ENCODE measurements at places on chromosomes 12 and 14.

GRCh38 chr12:123602651-123603195 is 824 bp downstream of the DDX55 start:
- DNase-seq = no peak

DNA sequence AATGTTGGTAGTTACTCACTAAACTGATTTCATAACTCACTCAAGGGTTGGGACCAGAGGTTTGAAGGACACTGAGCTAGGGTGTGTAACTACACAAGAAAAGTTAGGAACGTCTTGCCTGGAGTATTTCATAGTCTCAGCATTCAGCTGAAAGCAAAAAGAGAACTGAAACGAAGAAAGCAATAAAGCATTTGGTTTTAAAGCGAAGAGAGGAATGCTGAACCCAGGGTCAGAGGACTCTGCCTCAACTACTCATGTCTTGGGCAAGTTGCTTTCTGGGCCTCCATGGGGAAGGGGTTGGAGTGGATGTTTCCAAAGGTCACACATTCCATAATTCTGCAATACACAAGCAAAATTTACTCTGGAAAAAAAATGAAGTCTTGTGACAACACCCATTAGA is 1.4 kb downstream of the GNS start:
- DNase-seq = no peak

DNA sequence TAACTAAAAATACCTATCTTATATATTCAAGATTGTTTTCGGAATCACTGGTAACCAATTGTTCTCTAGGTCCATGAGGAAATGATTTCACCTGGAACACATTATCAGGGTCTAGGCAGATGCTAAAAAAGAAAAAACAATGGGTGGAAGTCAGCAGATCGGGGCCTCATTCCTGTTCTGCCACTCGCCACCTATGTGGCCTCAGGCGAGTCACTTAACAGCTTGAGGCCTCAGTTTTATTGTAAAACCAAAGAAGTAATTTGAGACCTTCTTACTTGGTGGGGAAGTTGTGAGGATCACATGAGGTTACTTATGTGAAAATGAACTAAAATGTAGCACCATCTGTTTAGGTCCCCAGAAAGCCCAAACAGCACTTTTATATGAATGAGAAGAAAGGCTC is 6.2 kb upstream of the RNASE10 start:
- DNase-seq = no peak

DNA sequence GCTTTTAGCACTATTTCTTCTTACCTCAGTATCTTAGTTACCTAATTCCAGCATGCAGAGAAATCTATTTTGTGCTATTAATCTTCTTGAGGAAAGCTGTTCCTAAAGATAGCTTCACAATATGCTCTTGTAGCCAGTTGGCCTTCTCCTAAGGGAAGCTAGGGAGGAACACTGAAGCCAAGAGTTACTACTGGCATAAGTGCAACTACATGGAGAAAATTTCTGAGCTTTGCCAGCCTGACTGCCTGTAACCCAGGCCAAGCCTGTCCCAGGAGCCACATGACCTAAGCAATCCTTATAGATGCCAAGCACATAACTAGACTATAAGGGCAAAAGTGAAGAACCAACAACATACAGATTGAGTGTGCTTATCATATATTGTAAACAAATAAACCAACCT is 890.2 kb downstream of the FLRT2 start:
- no peak for DNase-seq

DNA sequence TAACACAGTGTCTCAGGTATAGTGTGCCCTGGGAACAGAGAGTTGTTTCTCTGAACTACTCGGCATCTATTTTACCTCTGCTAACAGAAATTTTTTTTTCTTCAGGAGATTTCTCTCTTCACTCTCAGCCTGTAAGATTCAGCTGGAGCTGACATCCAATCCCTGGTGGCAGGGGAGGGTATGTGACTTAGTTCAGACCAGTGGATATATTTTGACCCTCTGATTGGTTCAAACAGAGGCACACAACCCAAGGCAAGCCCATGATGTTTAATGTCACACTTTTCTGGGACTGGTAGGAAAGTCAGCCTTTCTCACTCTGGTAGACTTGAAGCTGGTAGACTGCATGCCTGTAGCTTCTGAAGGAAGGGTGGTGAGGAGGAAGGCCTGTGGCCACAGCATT is 147.9 kb downstream of the HMGA2 start:
- no peak for DNase-seq

- DNase-seq = no peak
These were observed 953 bp upstream of the DCAF5 start for GRCh38 chr14:69153873-69154270.

GRCh38 chr14:105939810-105940508 is 413.6 kb downstream of the TMEM121 start:
- no peak for DNase-seq

- DNase-seq = no peak
These were observed 35.6 kb upstream of the CMKLR1 start for GRCh38 chr12:108374596-108375320.

GRCh38 chr14:75486318-75486717 is 36.0 kb upstream of the BATF start:
- DNase-seq = no peak

- no peak for DNase-seq
These were observed 6.1 kb upstream of the CD9 start for GRCh38 chr12:6193853-6194815.

DNA sequence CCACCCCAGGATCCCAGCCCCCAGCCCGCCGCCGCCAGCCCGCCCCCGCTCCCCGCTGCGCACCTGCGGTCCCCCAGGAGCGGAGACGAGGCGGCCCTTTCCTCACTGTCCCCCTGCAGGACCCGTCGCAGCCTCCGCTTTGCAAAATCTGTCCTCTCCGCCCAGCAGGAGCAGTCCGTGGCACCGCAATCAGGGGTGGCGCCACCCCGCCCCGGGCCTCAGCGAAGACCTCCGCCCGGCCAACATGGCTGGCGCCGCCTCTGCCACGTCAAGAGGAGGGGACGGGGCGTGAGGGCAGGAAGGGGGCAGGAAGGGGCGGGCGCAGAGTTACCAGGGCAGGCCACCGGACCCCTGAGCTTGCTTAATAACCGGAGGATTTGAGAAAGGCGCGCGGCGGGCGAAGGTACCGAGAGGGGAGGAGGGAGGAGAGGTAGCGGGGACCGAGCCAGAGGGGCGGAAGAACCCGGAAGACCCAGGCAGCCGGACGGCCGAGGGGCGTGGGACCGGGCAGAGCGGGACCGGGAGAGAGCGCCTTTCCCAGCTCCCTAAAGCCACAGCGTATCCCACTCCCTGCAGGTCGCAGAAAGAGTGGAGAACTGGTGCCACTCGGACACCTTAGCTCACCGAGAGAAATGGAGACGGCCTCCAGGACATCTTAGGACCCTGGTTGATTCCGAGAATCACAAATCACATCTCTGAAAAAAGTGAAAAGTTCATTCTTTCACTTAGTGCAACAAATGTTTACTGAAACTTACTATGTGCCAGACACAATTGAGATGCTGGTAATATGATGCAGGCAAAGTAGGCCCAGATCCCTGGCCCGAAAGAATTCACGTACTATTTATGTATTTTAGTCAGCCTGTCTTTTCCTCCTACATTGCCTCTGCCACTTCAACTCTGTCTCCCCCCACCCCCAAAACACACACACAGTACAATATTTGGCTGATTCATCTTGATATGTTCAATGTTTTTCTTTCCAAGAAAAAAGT is at the start of gene SEC23A:
Gene SEC23A (minus strand): TSS at position 267 of the 989 bp plus-strand sequence. CDS start 7,117 bp downstream, outside the sequence.
- peak; percentile 74 for DNase-seq

DNA sequence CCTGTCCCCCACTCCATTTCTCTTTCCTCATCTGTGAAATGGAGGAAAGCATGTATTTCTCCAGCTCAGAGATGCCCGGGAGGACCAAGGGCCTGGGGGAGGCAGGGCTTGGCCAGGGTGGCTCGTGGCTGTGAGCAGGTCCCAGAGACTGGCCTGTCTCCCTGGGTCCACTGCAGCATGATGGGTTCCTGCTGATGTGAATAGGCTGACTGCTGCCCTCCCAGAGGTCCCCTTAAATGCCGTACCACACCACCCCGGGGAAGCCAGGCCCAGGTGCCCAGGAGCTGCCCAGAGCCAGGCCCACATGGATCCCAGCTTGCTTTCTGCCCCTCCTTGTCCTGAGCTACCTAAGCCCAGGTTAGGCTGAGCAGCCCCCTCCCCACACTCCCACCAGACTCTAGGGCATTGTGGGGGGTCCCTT is 158.2 kb upstream of the C14orf180 start:
- no peak for DNase-seq

DNA sequence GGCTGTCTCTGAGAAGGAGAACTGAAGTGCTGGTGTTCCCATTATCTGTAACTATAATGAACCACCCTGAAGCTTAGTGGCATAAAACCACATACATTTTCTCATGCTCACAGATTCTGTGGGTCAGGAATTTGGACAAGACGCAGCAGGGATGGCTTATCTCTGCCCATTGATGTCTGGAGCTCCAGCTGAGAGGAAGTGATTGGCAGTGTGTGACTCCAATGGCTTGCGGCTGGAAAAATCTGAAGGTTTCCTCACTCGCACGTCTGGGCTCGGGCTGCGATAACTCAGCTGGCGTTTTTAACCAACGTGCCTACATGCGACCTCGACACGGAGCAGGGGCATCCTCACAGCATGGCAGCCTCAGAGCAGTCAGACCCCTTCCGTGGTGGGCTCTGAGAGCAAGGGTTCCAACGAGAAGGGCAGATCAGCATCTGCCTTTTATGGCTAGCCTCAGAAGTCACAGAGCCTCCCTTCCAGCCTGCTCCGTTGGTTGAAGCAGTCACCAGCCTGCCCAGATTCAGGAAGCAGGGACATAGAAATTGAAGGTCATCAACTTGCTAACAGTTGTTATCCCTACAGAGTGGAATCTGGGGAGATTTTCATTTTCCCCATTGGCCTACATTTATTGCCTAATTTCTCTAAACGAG is 143.3 kb upstream of the BCL2L14 start:
- no peak for DNase-seq

DNA sequence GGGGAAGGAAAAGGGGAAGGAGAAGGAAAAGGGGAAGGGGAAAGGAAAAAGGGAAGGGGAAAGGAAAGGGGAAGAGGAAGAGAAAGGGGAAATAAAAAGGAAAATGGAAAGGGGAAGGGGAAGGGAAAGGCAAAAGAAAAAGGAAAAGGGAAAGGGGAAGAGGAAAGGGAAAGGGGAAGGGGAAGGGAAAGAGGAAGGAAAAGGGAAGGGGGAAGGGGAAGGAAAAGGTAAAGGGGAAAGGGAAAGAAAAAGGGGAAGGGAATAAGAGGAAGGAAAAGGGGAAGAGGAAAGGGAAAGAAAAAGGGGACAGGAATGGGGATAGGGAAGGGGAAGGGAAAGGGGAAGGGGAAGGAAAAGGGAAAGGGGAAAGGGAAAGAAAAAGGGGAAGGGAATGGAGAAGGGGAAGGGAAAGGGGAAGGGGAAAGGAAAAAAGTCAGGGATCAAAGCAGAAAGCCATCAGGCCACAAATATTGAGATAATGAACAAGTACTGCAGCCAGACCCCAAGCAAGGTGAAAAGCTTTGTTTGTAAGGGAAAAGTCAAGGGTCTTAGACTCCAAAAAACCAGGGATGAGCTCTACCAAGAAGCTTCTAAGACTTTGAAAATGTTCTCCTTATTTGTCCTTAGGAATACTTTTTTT is 20.0 kb downstream of the DICER1 start:
- DNase-seq = no peak

DNA sequence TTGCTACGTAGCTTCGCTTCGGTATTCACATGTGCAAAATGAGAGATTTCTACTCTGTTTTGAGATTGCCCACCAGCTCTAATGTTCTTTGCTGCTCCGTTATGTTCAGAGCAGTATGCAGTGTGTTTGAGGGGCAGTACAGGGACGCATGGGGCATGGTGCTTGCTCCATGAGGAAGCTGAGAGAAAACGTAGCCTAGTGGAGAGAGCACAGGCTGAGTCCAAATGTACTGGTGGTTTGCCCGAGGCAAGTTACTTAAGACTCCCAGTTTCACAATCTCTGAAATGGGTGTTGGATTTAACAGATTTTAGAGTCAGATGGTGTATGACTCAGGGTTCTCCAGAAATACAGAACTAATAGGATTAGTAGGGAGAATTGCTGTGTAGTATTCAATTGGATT is 310.5 kb downstream of the ETNK1 start:
- no peak for DNase-seq

DNA sequence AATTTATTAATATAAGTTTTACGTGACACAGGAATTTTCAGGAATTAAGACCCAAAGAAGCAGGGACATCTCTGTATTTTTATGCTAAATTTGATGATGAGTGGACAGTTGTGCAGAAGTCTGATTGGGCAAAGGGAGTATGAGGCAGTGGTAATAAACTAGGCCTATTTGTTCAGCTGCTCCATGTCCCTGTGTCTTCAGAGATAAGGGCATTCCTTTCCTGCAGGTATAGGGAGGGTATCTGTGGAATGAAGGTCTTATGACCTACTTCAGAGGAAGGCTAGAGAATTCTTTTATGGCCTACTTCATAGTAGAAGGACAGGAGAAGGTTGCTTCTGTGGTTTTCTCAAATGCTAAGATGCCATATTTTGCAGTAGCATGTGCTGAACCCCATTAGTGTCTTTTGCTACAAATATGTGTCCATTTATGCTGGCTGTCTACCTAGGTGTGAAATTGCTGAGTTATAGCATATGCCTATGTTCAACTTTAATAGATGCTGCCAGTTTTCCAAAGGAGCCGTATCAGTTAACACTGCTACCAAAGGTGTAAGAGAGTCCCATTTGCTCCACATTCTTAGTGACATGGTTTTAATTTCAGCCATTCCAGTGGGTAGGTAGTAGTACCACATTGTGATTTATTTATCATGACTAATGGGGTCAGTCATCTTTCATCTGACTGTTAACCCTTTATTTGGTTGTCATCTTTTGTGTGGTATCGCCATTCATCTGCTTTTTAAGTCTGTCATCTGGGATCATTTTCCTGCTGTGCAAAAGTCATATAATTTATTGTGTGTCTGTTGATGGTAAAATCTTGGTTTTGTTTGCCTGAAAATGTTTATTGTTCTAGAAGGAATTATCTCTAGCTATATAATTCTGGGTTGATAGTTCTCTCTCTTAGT is 410.7 kb upstream of the RGS6 start:
- no peak for DNase-seq

- DNase-seq = no peak
These were observed 5.3 kb downstream of the KRT7 start for GRCh38 chr12:52238207-52238840.

GRCh38 chr14:54857830-54858269 is 44.8 kb downstream of the GCH1 start:
- DNase-seq = no peak

- no peak for DNase-seq
These were observed 38.0 kb downstream of the ABCD2 start for GRCh38 chr12:39581592-39581991.

GRCh38 chr14:102927346-102927877 is 4.9 kb downstream of the AMN start:
- no peak for DNase-seq

DNA sequence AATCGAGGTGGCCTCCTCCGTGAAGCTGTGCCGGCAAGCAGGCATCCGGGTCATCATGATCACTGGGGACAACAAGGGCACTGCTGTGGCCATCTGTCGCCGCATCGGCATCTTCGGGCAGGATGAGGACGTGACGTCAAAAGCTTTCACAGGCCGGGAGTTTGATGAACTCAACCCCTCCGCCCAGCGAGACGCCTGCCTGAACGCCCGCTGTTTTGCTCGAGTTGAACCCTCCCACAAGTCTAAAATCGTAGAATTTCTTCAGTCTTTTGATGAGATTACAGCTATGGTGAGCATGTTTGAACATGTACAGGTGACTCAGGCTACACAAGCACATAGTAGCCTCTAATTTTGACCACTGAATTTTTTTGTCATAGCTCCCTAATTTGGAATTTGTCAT is 59.7 kb downstream of the ATP2A2 start:
- DNase-seq = no peak

- DNase-seq = no peak
These were observed 11.1 kb upstream of the PTGES3 start for GRCh38 chr12:56699020-56699661.

Data from stimulated activated CD8-positive, alpha-beta memory T cell treated with anti-CD3 and anti-CD28 coated beads, Interleukin-7, amount 100 ng/mL, for 48 hours (primary cell).